ENCODE measurements at places on chromosomes 11 and 22.

DNA sequence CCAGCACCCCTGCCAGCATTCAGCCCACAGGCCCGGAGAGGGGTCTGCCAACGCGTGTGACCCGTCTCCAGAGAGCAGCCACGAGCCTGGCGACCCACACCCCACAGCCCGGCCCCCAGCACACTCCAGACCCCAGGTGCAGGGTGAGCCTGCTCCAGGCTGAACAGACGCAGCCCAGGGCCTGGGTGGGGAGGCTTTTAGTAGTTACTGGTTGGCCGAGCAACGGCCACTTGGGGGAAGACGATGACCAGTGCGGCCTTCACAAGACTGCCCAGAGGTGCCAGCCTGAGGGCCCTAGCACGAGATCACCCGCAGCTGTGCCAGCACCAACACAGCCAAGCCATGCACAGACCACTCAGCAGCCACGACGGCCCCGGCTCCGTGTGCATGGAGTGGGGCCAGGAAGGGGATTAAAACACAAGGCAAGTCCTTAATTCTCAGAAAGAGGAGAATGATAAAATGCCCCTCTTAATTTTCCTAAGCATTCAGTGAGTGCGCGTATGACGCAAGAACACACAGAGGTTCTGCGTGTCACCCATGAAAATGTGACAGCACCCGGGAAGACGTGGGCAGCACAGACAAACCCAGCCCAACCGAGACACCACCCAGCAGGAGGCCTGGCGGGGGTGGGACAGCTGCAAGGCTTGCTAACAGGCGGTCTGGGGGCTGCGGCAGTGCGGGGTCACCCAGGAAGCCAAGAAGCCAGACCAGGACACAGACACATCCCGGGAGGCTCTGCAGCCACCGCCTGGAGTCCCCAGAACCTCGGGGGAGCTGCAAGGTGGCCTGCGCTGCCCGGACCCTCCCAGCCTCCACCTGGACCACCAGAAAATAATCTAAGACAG is 47.6 kb downstream of the BRD1 start:
- DNase-seq: no peak

DNA sequence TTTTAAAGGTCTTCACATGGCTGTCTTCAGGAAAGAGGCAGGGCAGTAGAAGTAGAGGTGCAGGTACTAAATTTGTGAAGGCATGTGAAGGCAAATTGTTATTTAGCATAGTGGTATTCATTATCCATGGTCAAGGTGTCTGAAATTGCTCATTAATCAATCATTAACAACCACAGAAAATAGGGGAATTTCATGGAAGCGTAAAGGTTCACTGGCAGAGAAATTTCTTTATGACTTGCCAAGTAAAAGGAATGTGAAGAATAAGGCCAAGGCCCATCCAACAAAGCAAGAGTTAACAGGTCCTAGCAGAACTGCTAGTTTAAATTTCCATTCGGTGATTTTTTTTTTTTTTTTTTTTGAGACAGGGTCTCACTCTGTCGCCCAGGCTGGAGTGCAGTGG is 59.0 kb downstream of the RSF1 start:
- DNase-seq: no peak

DNA sequence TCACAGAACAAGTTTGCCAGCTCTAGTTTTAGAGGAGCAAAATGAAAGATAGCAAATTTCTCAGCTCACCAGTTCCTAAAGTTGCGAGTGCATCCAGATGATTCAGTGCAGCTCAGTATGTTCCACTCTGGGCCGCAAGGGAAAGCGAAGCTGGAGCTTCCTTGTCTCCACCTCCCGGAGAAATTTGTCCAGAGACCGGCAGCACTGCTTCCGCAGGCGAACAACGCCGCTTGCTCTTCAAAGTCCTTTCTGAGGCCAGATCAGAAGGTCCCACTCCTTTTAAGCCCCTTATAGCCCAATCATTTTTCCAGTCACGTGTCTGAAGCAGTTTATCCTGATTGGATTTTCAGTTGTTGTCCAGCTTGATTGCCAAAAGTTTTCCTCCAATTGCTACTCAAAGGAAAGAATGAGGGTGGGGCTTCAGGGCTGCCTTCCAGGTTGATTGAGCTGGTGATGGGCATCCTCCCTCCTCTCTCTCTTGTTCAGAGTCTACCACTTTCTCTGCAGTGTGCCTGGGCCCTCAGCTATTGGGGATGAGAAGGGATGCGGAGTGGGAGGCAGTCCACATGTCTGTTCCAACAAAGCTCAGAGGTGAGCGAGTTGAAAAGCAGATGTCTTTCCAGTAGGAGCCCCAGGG is at the start of gene ZNF280A:
ZNF280A (minus strand) TSS at position 251 of the 637 bp plus-strand sequence. CDS start 4,640 bp downstream, outside the sequence.
- no peak for DNase-seq

- DNase-seq: no peak
Measured at GRCh38 chr11:72238040-72238450, 5.9 kb downstream of the PHOX2A start.

DNA sequence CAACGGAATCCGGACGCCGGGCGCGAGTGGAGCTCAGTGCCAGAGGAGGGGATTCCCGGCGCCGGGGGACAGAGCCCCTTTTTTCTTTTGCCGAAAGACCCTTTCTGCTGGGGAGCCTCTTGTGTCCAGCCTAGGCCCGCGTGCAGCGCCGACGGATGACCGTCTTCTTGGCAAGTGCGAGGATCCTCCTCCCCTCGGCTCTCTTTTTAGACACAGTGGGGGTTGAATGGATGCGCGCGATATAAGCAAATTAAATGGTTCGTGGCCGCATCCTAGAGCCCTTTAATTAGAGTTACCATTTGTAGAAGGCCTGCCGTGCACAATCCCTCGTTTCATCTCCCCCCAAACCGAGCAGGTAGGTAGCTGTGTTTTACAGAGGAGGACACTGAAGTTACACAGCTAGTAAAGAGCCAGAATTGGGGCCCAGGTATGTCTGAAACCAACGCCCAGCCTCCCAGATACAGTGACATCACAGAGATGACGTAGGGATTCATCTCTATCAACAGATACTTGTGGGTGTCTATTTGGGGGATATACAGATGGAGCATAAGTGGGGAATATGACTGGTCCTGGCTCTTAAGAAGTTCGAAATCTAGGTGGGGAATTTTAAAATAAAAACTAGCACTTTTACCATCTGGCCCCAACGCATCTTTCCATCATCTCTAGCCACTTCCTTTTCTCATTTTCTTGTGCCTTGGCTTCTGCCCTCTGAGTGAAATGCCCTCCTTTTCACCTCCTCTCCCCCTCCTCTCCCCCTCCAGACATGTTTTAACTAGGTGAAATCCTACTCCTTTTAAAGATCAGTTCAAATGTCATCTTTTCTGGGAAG is 875 bp downstream of the TCP11L1 start:
- DNase-seq: no peak

- no peak for DNase-seq
Measured at GRCh38 chr22:50323900-50324299, 2.9 kb downstream of the DENND6B start.

DNA sequence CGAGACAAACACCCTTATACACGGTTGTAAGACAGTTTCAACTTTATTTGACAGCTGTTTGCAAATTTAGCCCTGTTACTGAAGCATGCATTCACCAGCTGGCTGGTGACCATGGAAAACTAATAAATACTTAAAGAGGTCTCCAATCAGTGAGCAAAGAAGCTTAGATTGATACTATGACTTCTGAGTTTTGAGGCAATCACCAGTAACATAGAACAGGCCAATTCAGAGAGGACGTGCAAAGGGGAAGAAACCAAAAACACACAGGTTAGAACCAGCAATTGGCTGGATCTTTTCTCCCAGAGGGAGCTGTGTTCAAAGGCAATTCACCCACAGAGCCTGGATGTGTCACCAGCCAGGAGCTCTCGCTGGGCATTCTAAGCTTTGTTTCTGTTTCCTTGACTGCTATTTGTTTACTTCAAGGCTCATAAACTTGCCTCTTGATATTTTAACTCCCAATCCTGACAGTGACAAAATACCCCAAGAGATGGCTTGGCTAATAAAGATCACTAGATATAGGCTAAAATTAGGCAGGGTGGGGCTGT is 113.6 kb upstream of the MTMR2 start:
- DNase-seq: no peak

DNA sequence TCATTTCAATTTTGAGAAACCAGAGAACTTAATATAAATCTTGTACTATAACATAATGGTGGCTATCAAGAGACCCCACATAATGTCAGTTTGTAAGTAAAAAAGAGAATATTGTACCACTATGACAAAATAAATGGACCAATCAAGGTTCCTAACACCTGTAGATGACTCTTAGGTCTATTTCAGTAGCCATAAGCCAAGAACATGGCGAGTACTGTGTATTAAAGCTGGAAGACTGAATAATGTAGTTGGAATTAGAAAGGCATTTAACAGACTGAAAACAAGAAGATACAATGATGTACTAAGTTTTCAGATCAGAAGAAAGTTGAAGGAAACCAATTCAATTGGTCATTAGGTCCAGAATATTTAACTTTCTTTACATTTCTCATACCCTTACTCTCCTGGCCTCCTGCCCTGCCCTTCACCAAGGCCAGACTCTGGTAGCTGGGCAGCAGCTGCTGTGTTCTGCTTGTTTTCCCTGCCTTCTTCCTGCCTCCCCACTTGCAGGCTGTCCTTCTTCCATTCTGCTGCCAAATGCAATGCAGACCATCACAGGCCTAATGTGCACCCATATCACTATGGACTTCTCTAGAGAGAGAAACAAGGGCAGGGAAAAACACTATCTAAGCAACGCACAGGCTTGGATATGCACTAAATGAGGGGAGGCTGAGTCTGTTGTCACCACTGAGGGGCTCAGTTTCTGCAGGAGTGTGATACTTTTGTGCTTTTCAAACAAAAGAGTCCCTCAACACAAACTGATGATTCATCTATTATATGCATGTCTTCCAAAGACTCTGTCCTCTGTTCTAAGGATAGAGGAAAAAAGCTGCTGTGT is 60.1 kb downstream of the RAB30 start:
- no peak for DNase-seq

GRCh38 chr11:130816546-130817329 is 99.5 kb downstream of the SNX19 start:
- DNase-seq: no peak

GRCh38 chr11:57493507-57494503 is 21.7 kb downstream of the SLC43A1 start:
- DNase-seq: no peak

- DNase-seq: no peak
Measured at GRCh38 chr22:27801616-27802345, at the start of gene MN1. Gene MN1, minus strand, starts transcription at chr22:27801756. Its CDS starts 1,213 bp downstream, at chr22:27800543.

DNA sequence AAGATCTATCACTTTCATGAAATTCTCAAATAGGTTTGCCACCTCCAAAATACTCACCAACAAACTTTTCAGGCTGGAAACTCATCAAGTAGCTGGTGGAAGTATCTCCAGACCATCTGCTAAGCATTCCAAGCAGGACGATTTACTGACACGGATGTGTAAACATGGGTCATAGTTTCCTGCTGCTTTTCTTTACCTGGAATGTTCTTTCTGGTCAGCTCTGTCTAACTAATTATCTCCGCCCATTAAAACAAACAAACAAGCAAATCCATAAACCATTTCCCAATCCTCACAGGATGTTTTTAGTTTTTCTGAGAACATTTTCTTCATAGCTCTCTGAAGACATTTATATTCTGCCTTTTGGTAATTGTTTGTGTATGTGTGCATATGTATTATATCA is 397.0 kb downstream of the METTL15 start:
- no peak for DNase-seq

DNA sequence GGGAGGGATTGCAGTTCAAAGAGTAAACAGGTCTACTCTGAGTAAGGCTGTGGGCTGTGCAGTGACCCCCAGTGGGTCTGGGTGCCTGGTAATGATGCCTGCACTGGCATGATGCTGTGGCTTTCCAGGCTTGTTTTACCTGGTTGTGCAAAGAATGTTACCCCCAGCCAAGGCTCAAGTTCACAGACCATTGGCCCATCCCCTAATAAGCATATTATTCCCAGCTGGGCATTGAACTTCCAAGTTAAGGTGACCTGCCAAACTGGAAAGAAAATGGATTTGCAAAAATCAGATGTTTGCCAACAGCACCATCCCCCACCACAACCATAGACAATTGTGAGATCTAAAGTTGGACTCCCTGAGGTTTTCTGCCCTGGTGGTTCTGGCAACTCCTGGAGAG is 7.9 kb upstream of the EHF start:
- DNase-seq: no peak

GRCh38 chr11:126696982-126697381 is 303.6 kb downstream of the KIRREL3 start:
- DNase-seq: no peak

DNA sequence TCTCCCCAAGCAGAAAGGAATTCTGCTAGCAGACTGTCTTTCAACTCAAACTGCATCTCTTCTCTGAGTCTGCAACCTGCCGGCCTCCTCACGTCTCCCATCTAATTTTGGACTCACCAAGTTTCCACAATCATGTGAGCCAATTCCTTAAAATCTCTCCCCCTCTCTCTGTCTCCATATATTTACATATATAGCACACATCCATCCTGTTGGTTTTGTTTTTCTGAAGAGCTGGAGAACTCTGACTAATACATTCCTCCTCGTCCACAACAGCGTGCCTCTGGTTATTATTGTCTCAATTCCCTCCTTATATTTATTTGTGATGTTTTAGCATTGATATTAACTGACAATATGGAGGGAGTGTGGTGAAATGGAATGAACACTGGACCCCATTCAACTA is 29.6 kb upstream of the FJX1 start:
- DNase-seq: no peak

DNA sequence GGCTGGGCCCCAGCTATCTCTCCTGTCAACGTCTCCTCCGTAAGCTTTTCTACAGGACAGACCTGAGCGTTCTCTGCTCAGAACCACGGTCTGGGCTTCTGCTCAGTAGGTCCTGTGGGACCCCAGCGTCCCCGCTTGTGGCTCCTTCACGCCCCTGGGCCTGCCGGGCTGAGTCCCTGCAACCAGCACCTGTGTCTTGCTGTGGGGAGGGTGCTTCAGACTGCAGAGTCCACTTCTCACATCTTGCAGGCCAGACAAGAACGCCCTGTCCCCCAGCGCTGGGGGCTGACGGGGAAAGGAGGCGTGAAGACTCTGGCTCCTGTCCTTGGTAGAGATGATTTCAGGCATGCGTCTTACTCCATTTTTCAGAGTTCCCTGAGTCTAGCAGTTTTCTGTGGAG is 1480.8 kb downstream of the BRD1 start:
- no peak for DNase-seq

DNA sequence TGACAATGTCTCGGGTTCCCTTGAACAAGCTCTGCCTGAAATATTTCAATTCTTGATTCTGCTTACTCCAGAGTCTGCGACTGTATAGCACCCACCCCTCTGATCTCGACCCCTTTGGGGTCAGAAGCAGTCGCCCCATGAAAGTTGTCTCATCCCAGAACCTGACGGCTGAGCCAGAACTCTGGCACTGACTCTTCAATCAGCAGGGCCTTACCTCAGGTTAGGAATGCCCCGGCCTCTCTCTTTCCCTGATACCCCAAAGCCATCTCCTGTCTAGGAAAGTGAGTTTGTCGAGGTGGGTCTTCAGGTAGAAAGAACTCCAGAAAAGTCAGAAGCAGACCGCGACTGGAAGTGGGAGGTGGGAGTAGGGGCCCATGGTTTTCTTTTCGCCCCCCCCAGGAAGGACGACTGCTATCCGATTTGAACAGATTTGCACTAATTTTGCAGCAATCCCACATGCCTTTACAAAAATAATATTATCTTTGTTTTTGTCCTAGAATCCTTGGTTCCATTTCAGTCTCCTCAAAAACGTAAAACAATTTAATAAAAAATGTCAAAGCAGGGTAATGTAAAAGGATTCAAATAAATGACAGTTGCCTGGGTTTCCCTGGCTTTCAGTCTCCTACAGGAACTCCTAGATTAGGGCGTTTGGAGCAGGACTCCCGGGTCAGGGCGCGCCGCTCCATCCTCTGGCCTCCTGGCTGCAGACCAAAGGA is 898 bp upstream of the ROBO3 start:
- no peak for DNase-seq

- DNase-seq: no peak
Measured at GRCh38 chr11:11813288-11813962, 28.3 kb upstream of the USP47 start.

- DNase-seq: no peak
Measured at GRCh38 chr22:49976439-49977175, 16.0 kb downstream of the PIM3 start.

Data from HFF-Myc (cell line).